ENCODE measurements at places on chromosomes 3 and 15. TPM values are rescaled to one million over a fixed set of nuclear protein-coding genes. Genes with fewer than 3 reads are reported as not detected.

ZNF662 gene
- total RNA-seq, result 1.3 TPM

AADACL2 gene
- total RNA-seq, result not detected

CPNE9 gene
- total RNA-seq, result not detected

CNTN3 gene
- 0.17 TPM for total RNA-seq

MNS1 gene
- 1.9 TPM for total RNA-seq

LTF gene
- total RNA-seq, result not detected

CHRM5 gene
- total RNA-seq, result under 0.01 TPM

IMPG2 gene
- total RNA-seq, result 0.86 TPM

SMCO1 gene
- total RNA-seq, result not detected

CLDN11 gene
- 632 TPM for total RNA-seq

PLA2G4B gene
- total RNA-seq, result 0.79 TPM

HERC2 gene
- total RNA-seq, result 39.7 TPM

NME9 gene
- total RNA-seq, result not detected

CADPS gene
- total RNA-seq, result 19.2 TPM

TMPRSS7 gene
- total RNA-seq, result not detected

SLC22A13 gene
- total RNA-seq, result 0.09 TPM

IFT80 gene
- 69.0 TPM for total RNA-seq

HRG gene
- total RNA-seq, result not detected

EEFSEC gene
- 2.4 TPM for total RNA-seq

OXTR gene
- 0.32 TPM for total RNA-seq

FBXW12 gene
- not detected for total RNA-seq

CILP gene
- total RNA-seq, result 0.79 TPM

DNAH12 gene
- under 0.01 TPM for total RNA-seq

ACTC1 gene
- total RNA-seq, result 0.16 TPM

CNTN6 gene
- not detected for total RNA-seq

ZKSCAN7 gene
- 6.2 TPM for total RNA-seq

Measured in bronchial smooth muscle cell (primary cell).